ENCODE measurements at places on chromosomes 6 and 20. TPM values are rescaled to one million over a fixed set of nuclear protein-coding genes. Genes with fewer than 3 reads are reported as not detected.

GRCh38 chr20:18019068-18019467, 38.6 kb downstream of the OVOL2 start:
- DNase-seq, result peak; percentile 23

The MYLK4 gene
- 0.11 TPM for total RNA-seq

GRCh38 chr20:57743450-57744095, 33.8 kb upstream of the PMEPA1 start:
- DNase-seq, result no peak

The RAET1L gene
- not detected for total RNA-seq

GRCh38 chr20:50052550-50053361, 60.2 kb downstream of the UBE2V1 start:
- no peak for DNase-seq

GRCh38 chr6:136181861-136182260, 68.2 kb downstream of the MTFR2 start:
- DNase-seq, result no peak

GRCh38 chr6:5869676-5870075, 137.0 kb downstream of the NRN1 start:
- DNase-seq, result no peak

GRCh38 chr6:131317516-131317915, 182.2 kb downstream of the AKAP7 start:
- no peak for DNase-seq

- DNase-seq, result no peak
Measured at GRCh38 chr20:6954219-6954618, 186.7 kb downstream of the BMP2 start.

The KCNQ5 gene
- total RNA-seq, result 14.9 TPM

The CRISP3 gene
- not detected for total RNA-seq

GRCh38 chr20:37383229-37383989, 37.5 kb downstream of the SRC start:
- DNase-seq, result peak; percentile 66

The BHLHE23 gene
- not detected for total RNA-seq

Measured in activated CD8-positive, alpha-beta T cell treated with anti-CD3 and anti-CD28 coated beads for 36 hours (primary cell).